ENCODE measurements at places on chromosomes 7 and 10.

DNA sequence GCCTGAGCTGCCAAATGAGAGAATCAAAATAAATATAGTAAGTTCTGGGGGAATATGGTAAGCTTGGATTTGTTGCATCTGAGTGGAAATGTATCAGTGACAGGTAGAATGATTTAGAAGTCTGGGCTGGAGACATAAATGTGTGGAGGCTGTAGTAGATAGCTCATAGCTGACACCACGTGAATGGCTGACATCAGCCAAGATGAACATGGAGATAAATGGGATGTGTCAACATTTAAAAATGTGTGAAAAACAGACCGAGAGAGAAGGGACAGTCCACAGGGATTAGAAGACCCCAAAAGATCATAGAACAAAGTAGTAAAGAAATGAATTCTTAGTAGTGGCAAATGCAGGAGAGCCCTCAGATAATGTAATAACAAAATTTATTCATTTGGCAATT lies 40.9 kb downstream of the NAMPT start:
- no peak for DNase-seq

GRCh38 chr10:113385021-113385999 lies 167.5 kb upstream of the HABP2 start:
- peak; percentile 93 for DNase-seq

- DNase-seq, result peak; percentile 36
Measured at GRCh38 chr7:85454904-85455303, 268.0 kb upstream of the SEMA3D start.

- DNase-seq, result peak; percentile 17
Measured at GRCh38 chr10:105358911-105359310, 717.8 kb downstream of the SORCS3 start.

DNA sequence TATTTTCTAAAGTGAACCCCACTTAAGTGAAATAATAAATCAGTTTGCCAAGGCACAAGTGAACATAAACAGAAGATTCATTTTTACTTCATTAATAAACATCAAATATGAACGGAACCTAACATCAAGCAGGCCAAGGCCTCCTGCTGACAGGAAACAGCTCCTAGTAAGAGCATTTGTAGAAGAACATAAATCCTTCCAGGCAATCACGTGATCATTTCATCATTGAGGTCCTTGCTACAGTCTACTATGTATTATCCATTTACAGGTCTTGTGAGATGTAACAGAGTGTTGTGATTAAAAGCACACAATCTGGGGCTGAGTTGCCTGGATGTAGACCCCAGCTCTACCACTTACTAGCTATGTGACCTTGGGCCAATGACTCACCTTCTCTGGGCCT lies 70.6 kb downstream of the CALD1 start:
- no peak for DNase-seq

GRCh38 chr7:12629816-12630512 lies 57.5 kb upstream of the ARL4A start:
- no peak for DNase-seq

DNA sequence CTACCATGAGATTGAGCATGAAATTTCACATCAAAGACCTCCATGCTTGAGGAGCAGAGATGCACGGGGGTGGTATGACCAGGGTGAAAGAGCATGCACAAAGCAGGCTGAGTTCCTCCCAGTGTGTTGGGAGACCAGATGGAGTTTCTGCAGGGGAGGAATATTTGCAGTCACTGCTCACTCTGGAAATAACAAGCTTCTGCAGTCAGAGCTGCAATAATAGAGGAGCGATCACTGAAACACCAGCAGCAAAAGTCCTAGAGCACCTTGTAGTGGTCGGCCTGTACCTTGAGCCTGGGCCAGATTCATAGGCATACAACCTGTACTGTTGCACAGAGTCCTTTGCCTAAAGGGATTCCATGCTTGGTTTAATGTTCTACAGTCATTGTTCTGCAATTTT lies 184.5 kb upstream of the SP8 start:
- no peak for DNase-seq

DNA sequence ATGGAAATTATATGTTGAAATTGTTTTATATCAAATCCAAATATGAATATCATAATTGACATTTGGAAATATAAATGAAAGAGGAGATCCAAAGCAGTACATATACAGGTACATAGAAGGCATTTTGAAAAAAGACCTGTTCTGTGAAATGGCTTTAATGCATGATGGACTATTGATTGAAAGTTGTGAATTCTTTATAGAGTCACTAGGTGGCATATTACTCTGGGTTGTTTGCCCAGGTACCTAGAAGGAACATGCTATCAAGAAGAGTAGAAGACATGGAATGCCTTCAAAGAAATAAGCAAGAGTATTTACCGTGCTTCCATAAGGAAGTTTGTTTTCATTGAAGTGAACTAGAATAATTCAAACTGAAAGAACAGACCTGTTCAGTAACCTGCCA lies 160.0 kb upstream of the ANK3 start:
- DNase-seq, result peak; percentile 35

GRCh38 chr10:74882831-74883230 lies 56.4 kb downstream of the KAT6B start:
- no peak for DNase-seq

- no peak for DNase-seq
Measured at GRCh38 chr7:30367561-30367960, 83.2 kb downstream of the ZNRF2 start.

- DNase-seq, result peak; percentile 58
Measured at GRCh38 chr10:9508606-9509005, 1454.1 kb downstream of the GATA3 start.

DNA sequence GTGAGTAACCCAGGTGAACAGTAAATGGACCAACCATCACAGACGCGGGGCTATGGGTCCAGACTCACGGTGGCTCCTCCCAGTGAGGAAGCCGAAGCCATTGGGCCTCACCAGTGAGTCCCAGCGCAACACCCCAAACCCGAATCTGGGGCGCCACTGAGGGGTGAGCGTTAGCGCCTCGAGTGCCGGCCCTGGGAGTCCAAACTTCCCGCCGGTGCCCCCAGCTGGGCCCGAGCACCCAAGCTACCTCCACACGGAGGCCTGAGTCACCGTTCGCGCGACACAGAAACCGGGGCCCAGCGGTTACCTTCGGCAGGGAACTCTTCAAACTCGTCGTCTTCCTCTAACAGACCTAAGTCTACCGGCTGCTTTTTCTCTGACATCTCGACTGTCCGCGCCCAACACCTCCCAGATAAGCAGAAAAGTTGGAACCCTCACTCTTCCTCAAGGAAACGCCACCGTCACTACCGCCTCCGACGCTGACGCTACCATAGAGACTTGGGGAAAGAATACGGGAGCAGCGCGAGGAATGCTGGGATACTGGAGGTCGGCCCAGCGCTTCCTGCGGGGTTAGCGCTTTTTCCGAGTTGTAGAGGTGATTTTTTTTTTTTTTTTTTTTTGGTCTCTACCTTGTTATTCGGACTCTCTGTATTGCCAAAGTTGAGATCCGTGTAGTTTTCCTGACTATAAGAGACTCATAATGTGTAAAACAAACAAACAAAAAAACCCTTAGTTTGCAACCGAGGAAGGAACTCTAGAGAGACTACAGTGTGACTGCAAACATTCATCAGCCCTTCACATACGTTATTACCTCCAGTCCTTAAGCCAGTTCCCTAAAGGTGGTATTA lies at the start of gene SEM1:
TSS of gene SEM1 (minus strand) at position 466 of the 848 bp plus-strand sequence. CDS start at position 383, 83 bp downstream.
- peak; percentile 92 for DNase-seq

GRCh38 chr10:112131346-112131745 lies 52.2 kb downstream of the GPAM start:
- no peak for DNase-seq

DNA sequence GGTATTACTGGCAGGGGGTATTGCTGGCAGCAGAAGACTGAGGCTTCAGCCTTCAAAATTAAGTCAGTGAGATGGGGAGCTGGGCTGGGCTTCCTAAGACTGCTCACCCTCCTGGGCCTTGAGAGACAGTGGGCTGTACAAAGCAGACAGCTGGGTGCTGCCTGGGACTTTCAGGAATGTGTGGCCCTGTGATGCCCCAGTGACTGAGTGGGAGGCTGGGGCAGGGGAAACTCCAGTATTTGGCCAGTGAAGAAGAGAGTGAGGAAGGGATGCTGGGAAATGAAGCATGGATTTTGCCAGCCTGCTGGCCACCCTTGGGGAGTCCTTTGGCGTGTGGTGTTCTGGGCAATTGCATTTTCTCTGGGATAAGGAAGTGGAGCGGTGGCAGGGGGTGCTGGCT lies 442 bp downstream of the ANKRD2 start:
- no peak for DNase-seq

DNA sequence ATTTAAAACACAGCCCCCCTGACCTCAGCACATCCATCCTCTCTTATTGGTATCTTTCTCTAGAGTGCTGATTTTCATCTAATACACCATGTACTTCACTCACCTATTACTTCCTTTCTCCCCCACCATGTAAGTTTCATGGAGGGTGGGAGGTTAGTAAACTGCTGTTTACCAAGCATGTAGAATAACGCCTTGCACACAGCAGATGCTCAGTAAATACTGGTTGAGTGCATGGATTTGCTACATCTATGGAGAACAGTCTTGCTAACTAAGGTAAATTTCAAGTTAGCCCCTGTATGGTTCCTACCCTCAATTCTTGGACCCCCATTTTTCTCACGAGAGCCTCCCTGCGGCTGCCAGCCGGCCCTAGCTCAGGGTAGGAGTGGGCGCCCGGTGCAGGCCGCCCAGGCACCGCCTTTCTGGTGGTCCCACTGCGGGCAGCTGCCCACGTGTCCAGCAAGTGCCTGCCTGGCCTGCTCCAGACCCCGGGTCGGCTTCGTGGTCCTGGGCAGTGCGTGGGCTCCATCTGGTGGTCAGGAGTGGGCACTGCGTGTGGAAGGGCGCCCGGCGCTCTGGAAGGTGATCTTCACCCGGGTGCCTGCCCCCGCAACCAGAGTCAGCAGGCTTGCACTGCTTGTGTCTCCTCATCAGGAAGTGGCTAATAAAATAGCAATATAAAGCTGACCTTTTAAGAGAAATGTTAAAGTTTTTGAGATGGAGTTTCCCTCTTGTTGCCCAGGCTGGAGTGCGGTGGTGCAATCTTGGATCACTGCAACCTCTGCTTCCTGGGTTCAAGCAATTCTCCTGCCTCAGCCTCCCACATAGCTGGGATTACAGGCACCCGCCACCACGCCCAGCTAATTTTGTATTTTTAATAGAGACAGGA lies 63.4 kb upstream of the DNAJB6 start:
- DNase-seq, result peak; percentile 87

GRCh38 chr10:37434091-37434490 lies 308.7 kb downstream of the ANKRD30A start:
- DNase-seq, result no peak

- DNase-seq, result no peak
Measured at GRCh38 chr7:151833691-151834090, 43.2 kb downstream of the PRKAG2 start.

DNA sequence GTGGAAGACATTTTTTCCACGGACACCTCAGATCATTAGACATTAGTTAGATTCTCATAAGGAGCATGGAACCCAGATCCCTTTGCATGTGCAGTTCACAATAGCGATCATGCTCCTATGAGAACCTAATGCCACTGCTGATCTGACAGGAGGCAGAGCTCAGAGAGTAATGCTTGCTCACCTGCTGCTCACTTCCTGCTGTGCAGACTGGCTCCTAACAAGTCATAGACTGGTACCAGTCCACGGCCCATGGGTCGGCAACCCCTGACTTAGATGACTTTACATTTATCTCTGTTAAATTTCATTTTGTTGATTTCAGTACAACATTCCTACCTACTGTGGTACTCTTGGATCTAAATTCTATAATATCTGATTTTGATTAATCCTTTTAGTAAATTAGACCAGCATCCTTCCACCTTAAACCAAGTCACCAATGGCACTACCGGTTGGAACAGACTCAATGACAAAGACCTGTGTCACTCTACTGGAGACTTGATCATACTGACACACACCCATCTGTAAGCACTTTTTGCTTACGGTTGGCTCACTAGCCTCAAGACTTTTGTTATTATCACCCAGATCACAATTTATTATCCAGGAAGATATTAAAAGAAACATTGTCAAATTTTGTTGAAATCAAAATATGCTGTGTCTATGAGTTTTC lies 8.0 kb upstream of the CCDC71L start:
- no peak for DNase-seq

DNA sequence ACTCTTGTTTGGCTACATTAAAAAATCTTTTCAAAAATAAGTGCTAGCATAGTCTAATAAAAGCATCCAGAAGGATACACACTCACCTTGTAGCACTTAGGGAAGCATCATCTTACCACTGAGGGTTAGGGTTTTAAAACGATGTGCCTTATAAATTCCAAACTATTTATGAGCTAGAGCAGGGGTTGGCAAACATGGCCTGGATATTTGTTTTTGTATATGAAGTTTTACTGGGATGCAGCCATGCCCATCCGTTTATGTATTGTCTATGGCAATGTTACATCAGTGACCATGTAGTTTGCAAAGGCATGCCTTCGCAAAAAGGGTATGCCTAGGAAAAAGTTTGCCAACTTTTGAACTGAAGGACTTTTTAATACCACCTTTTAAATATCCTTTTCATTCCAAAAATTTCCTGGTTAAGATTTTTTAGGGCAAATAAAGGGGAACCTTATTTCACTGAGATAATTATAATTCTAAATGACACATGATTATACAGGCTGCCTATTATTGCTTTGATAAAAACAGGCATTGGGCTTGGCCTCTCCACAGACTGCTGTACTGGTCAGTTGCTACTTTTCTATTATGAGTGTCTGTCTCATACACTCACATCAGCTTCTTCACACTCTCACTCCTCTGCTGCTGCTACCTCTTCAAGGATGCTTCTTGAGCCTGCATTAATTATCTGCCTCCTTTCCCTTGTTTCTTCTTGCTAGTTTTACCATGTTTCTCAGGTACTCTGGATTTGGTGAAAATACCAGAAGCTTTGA lies 30.7 kb downstream of the MTPN start:
- DNase-seq, result no peak

DNA sequence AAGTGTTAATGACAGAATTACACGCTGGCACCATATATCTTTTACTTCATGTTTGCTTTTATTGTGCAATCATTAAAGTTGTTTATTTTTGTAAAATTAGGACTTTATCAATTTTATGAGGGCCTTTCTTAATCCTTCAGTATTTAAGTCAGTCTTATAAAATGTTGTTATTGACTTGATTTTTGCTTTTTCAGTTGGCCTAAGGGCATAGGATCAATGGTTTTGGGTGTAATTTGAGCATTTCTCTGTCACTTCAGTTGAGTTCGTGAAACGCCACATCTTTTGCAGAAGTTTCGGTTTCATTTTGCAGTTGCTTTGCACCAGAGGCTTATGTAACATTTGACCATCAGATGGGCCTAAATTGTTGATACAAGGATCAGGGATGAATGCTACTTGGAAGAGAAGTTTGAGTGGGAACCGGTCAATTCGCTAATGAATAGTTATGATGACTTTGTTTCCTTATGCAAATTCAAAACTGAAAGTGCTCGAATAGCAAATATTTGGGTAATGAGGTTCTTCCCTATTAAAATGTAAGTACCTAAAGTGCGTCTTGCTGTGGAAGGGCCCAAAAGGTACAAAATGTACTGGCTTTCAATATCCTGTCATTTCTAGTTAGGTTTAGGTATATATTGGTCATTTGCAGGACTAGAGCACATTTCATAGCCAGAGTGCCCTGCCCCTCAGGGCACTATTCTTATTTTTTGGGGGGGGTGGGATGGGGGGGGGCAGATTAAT lies 340.9 kb downstream of the LRMDA start:
- DNase-seq, result no peak

- DNase-seq, result no peak
Measured at GRCh38 chr7:142739923-142740492, 9.3 kb upstream of the PRSS1 start.

- no peak for DNase-seq
Measured at GRCh38 chr10:70417568-70417967, 13.6 kb downstream of the EIF4EBP2 start.

GRCh38 chr7:130668258-130669084 lies at the start of gene COPG2:
TSS of gene COPG2 (minus strand) at chr7:130668748. CDS start at chr7:130668668, 80 bp downstream.
- peak; percentile 96 for DNase-seq

- peak; percentile 68 for DNase-seq
Measured at GRCh38 chr7:104552102-104552501, 223.7 kb downstream of the LHFPL3 start.
